Activated CD4-positive, alpha-beta T cell treated with anti-CD3 and anti-CD28 coated beads, Interleukin-2, amount 10 ng/mL, durations not matched to agents 24 days and 14 days (primary cell): ENCODE measurements at places on chromosomes 2 and 18. TPM values are rescaled to one million over a fixed set of nuclear protein-coding genes. Genes with fewer than 3 reads are reported as not detected.
A peak's percentile ranks its signal among the peaks of the same experiment; 100 is the strongest.

DNA sequence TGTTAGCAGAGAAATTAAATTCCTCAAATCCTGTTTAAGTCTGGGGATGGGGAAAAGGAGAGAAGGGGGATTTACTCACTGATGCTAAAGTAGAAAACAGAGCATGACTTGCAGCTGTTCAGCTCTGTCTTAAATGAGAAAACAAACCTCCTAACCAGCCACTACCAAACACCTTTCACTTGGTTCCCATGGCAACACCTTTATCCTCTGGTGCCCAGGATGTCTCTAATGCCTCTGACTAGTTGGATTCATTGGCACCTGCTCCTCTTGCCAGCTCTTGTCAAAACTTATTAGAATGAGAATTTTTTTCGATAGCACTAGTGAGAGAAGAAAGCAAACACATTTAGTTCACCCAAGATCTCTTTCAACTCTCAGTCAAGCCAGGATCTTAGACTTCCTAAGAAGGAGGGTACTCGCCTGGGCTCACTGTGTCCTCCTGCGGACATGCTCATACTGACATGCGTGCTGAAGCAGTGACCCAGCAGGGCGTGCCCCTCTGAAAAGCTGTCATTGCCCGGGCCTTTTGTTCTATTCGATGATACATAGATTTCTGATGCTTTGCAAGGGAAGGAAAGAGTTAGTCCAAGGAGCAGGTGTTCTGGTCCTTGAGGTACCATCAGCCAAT is 656.0 kb upstream of the CELF4 start:
- no peak for DNase-seq

DNA sequence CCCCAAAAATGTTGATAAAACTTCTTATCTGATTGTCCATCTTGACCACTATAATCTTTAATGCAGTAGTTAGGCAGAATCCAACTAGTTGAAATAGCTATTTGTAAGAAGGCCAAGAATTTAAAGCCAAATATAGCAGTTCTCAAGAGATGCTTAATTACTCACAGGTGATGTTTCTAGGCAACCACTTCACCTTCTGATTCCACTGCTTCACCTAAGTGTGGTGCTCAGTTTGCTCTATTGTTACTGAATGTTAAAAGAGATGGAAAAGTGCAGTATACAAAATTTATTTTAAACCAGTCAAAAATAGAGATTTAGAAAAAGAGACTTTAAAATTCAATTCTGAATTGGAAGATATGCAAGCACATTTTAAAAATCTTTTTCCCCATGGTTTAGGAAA is 539.4 kb downstream of the ZNF804A start:
- DNase-seq: no peak

DNA sequence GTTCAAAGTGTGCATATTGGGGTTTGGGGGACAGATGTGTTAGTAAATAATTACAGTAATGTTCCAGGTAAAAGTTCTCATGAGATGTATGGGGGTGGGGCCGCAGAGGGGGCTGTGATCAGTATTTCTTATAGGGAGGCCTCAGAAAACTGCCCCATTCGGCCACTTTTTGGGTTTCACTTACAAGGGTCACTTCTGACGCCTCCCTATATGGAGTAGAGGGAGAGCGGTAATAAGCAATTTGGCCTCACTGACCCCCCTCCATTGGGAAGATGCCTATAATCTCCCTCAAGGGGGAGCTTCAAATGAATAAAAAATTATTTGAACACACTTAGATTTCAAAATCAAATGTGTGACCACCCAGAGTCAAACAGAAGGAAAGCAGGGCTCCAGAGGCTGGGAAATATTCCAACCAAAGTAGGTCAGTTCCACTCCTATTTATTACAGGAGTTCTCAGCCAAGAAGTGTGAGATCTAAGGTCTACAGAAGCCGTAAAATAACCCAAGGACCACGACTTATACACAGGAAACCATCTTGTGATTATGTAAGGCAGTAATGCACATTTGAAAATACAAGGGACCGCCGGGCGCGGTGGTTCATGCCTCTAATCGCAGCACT is 2.7 kb downstream of the SCTR start:
- DNase-seq: no peak

DNA sequence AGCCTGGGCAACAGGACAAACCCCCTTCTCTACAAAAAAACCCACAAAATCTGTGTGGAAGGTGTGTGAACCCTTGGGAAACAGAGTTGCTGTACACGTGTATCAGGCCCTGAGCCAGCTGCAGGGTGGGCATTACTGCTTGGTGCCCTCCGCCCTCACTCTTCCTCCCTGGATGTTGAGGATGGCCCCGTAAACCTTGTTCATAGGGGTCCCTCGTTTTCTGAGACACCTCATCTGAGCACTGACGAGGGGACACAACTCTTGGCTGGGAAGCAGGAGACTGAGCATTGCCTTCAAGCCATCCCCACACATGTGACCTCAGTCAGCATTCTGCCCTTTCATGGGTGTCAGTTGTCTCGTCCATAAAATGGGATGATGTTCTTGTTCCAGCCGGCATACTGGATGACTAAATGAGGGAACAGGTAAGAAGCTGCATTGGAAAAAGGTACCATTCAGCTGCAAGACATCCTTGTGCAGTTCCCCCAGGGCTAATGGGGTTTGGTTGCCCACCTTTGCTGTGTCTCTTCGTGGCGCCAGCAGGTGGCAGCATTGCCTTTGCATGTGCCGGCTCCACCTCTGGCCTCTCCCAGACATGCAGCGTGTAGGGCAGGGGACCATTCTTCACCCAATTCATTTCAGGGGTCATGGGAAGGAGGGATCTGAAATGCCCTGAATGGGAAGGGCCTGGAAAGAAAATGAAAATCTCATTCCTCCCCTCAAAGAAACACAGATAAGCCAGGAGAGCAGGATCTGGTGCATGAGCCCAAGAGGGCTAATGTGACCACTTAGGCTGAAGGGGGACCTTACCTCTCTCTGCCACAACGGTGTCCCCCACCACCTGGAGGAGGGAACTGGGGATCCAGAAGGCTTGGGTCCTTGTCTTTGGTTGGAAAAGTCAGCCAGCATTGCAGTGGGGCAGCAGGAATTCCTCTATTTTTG is 36.4 kb upstream of the HAAO start:
- DNase-seq: peak; percentile 91

GRCh38 chr2:240905176-240905781 is 857 bp upstream of the CROCC2 start:
- no peak for DNase-seq

The CAPN14 gene
- 0.07 and 0.12 TPM in 2 replicates for total RNA-seq

The ACVR1 gene
- 45.5 and 50.7 TPM in 2 replicates for total RNA-seq

GRCh38 chr18:9285604-9286003 is 49.0 kb upstream of the TWSG1 start:
- DNase-seq: no peak

The REG1B gene
- total RNA-seq: not detected in 2 replicates
